ENCODE measurements at places on chromosomes 7 and 10.

GRCh38 chr10:123160311-123160980, 6.2 kb downstream of the BUB3 start:
- DNase-seq: no peak

GRCh38 chr7:14073543-14073942, 84.1 kb upstream of the ETV1 start:
- DNase-seq: no peak

DNA sequence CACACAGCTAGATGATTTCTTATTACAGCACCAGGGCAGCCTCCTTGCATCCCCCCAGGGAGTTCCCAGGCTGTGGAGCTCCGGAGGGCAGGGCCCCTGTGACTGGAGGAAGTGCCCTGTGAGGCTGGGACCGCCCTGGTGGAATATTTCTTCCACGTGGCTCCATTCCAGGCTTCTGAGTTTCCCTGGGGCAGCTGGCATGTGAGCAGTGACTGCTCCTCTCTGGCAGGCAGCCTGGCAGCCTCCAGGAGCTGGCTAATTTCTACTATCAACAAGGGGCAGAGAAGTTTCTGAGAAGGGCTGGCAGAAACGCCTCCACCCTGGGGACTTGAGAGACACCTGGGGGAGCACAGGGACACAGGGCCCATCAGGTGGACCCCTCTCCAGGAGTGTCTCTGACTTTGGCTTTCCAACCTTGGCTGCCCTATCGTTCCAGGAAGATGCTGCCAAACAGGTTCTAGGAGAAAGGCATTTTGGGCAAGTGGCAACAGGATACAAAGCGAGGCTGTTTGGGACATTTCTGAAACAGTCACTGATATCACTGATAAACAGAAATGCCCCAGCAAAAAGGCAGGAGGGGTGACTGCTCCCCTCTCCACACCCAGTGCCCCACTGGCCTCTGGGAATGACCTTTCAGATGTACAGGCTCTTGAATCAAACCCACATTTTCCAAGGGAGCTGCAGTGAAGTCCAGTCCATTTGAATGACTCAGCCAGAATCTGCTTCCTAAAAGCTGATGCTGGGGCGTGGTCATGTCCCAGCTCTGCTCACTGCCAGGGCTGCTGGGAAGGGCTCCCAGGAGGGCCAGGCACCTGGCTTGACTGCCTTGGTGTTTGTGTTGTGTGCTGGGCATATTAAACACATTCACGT, 16.1 kb downstream of the MYOF start:
- no peak for DNase-seq

DNA sequence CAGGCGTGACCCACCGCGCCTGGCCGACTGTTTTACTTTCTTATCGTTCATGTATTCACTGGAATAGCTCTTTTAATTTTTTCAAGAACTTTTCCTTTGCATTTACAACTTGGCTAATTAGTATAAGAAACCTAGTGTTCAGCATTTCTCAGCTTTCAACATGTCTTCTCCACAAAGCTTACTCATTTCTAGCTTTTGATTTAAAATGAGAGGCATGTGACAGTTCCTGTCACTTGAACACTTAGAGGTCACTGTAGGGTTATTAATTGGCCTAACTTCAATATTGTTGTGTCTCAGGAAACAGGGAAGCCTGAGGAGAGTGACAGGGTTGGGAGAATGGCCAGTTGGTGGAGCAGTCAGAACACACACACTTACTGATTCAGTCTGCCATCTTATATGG, 125.1 kb upstream of the GPR22 start:
- no peak for DNase-seq

- no peak for DNase-seq
These were observed 1022.6 kb downstream of the LRMDA start for GRCh38 chr10:76453997-76454396.

GRCh38 chr10:43046288-43046991, 30.4 kb upstream of the RET start:
- DNase-seq: no peak

GRCh38 chr7:21984042-21984441, 38.3 kb upstream of the CDCA7L start:
- no peak for DNase-seq

- no peak for DNase-seq
These were observed 370.1 kb downstream of the PRPF18 start for GRCh38 chr10:13956826-13957225.

- DNase-seq: no peak
These were observed 38.6 kb downstream of the RSBN1L start for GRCh38 chr7:77734659-77735421.

DNA sequence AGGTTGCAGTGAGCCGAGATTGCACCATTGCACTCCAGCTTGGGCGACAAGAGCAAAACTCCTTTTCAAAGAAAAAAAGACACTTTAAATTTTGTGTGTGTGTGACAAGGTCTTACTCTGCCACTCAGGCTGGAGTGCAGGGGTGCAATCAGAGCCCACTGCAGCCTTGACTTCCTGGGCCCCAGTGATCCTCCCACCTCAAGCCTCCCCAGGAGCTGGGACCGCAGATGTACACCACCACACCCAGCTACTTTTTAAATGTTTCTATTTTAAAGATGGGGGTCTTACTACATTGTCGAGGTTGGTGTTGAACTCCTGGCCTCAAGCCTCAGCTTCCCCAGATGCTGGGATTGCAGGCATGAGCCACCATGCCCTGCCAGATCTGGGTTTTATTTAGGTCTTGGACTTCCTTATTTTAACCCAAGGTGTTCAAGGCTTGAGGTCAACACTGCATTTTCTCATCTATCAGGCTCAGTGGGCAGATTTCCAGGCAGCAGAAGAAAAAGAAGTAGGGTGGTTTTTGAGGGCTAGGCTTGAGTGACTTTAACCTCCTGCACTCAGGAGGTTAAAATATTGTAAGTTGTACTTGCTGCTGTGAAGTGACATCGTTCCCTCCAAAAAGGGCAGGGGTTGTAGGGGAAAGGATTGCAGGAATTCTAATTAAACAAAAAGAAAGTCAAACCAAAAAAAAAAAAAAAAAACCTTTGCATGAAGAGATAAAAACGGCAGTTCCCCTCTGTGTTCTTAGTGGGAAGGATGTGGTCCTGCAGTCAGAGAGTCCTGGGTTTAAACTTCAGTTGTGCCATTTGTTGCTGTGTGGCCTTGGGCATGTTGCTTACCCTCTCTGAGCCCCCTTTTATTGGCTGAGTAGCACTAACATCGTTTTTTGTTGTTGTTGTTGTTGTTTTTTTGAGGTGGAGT, 71.5 kb downstream of the CARD11 start:
- DNase-seq: no peak

DNA sequence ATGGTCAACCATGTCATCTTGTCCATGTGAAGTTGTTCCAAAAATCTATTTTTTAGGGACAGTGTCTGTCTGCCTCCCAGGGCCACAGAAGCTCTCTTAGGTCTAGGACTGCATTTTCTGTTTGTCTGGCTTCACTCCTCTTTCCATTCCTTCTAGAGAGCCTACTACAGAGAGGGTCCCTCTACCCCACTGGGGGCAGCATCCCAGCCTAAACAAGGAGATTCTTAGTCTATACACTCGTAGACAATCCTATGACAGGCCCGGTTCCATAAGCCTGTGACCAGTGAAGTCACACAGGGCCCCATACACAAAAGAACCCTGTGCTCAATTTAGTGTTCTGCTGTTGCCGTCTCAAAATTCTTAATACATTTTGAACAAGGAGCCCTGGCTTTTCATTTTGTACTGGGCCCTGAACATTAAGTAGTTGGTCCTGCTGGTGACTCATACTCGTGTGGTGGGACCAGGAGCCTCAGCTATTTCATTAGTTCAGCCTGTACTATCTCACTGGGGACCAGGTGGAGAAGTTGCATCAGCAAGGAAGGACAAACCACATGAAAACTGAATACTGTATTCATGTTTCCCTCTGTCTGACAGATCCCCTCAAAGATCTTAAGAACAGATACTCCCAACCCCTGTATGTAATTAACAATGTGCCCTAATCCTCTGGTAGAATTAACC, 23.5 kb upstream of the FAM180A start:
- no peak for DNase-seq

GRCh38 chr7:151505433-151505832, 14.3 kb downstream of the RHEB start:
- no peak for DNase-seq

DNA sequence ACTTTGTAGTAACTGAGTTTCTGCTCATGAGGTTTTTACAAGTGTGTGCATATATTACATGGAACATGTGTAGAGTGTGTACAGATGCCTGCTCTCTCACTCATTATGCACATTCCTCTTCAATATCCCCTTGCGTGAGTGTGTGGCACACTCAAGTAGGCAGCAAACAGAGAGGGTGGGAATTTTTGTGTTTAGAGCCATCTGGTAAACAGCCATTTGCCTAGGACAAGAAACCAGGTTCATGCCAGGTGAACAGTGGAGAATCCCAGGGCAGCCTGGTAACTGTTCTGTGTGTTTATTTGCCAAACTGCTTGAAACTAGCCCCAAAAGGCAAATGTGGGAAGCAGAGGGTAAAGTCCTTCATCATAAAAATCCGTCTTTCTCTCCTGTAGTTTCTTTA, 19.9 kb downstream of the FBXW4 start:
- DNase-seq: no peak

DNA sequence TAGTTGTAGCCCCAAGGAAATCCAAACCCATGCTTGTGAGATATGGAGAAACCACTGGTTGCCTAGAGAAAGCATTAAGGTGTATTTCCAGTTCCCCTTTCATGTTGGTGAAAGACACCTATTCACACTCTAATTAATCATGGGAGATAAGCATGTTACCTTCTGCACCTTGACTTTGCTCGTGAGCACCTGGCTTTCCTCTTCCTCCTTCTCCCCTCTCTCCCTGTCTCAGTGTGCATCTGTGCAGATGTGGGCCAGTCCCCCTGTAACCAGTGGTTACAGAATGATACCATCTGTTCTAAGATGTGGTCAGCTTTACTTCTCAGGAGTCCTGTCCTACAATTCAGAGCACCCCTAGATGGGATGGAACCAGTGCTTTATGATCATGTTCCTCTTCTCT, 160.6 kb downstream of the LCOR start:
- DNase-seq: no peak

GRCh38 chr7:84232646-84233045, 38.1 kb upstream of the SEMA3A start:
- DNase-seq: no peak

GRCh38 chr7:94901981-94902380, 5.4 kb upstream of the PPP1R9A start:
- DNase-seq: no peak

GRCh38 chr10:124996854-124997215, 54.9 kb downstream of the ZRANB1 start:
- DNase-seq: no peak

GRCh38 chr10:59075576-59075975, 100.9 kb upstream of the PHYHIPL start:
- DNase-seq: no peak

GRCh38 chr10:88385601-88386203, 197.4 kb downstream of the RNLS start:
- peak; percentile 22 for DNase-seq

DNA sequence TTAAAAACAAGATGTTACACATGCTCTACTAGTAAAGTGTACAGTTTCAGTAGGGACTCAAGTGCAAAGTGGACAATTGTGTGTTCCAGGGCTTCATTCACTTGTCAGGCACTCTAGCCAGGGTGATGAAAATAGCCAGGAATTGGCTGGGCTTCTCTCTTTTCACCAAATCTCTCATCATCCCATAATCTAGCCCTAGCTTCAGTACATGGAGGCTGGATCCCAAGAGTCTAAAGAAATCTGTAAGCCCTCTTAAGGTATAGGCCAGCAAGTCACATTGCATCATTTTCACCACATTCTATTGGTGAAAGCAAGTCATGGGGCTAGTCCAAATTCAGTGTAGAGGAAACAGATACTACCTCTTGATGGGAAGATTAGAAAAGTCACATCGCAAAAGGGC, 47.3 kb upstream of the C1GALT1 start:
- DNase-seq: no peak

DNA sequence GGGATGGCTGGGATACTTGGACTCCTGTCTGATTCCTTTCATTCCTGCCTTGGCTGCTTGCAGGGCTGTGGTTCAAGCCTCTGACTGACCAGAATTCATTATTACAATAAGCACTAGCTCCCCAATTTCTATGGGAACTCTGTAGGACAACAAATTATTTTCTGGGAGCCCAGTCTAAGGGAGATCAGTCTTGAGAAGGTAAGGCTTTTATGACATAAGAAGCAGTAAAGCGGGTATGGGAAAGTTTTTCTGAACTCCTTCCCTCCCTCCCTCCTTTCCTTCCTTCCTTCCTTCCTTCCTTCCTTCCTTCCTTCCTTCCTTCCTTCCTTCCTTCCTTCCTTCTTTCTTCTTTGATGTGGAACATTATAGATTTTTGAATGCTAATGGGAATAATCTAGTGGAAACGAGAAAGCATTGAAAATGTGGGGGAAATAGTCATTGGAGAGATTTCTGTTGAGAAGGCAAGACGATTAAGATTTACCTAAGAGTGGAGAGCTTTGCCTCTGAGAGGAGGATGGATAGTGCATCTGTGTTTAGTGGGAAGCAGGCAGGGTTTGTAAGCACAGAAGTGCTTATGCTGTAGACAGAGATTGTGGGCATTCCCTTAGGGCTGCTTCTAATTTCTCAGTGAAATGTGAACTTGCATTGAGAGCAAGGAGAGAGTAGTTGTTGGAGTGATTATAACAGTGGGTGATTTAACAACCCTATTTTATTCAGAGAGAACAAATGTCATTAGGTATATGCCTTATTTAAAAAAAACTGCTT, 201.5 kb downstream of the DNAJB9 start:
- no peak for DNase-seq

- no peak for DNase-seq
These were observed 108.3 kb upstream of the TCERG1L start for GRCh38 chr10:131419797-131420196.

GRCh38 chr7:112431803-112432202, 18.5 kb upstream of the IFRD1 start:
- DNase-seq: no peak

DNA sequence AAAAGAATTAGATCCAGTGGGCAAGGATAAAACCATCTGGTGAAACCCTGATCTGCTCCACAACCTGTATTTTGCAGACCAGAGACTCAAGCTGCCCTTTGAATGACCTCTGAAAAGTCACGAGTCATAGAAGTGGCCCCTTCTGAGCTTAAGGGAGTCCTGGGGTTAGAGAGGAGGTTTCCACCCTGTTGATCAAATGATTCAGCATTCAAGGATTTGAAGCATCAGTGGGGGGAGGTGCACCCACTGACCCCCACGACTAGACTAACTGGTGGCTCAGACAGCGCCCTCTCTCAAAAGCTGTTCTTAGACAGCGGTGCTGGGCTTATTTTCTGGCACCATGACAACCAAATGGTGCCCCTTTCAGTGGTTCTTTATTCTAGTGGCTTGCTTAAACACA, 44.3 kb downstream of the PLCE1 start:
- DNase-seq: no peak

- DNase-seq: no peak
These were observed 43.4 kb downstream of the HECTD2 start for GRCh38 chr10:91453535-91453934.

DNA sequence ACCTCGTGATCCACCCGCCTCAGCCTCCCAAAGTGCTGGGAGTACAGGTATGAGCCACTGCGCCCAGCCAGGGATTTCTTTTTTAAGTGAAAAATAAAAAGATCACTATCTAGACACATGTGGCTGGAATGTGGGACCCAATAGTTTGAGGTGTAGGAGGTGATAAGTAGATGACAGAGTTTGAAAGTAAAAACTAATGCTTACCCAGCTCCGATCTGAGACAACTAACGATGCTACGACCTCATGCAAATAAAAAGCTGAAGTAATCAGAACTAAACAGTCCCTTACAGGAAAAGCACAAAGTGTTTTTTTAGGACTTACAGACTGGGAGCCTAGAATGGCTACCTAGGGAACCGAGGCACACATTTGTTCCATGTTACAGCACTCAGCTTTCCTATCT, 23.0 kb downstream of the PCGF6 start:
- no peak for DNase-seq

- DNase-seq: peak; percentile 50
These were observed 141.3 kb downstream of the NRP1 start for GRCh38 chr10:33193057-33193700.

Data from T-helper 1 cell (primary cell).